ENCODE measurements at places on chromosomes 2 and 18.
A peak's percentile ranks its signal among the peaks of the same experiment; 100 is the strongest.

DNA sequence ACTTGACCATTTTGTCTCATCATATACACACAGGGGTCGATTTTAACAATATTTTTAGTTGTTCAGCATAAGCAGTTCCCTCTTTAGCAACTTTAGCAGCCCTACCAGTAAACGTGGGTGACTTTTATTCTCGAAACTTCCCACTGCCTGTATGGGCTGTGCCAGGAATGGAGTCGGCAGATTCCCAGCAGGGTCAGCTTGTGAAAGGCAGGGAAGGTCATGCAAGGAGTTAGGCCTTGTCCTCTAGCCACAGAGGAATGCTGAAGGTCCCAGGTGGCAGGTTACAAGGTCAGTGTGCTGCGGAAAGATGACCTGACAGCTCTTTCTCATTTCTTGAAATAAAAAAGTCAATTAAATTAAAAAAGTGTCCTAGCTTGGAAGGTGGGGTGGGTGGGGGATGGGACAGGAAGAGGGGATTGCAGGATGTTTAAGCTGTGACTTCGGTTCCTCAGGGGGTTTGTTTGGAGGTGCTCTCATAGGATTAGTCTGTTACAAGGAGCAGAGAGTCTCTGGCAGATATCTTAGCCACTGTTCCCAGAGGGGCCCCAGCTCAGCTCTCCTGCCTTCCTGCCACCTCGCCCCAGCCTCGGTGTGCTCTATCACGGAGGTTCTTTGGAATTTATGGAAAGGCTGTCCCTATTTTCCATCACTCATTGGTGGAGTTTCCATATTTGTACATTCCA is 21.4 kb downstream of the DRC1 start:
- no peaks in the 10 kb centered on the region for H3K4me1 ChIP-seq
- H3K27ac ChIP-seq = peak overlapping the region; percentile 7
- no peaks in the 10 kb centered on the region for H3K27me3 ChIP-seq
- H3K4me3 ChIP-seq = no peak overlapping the region
- DNase-seq = no peak

DNA sequence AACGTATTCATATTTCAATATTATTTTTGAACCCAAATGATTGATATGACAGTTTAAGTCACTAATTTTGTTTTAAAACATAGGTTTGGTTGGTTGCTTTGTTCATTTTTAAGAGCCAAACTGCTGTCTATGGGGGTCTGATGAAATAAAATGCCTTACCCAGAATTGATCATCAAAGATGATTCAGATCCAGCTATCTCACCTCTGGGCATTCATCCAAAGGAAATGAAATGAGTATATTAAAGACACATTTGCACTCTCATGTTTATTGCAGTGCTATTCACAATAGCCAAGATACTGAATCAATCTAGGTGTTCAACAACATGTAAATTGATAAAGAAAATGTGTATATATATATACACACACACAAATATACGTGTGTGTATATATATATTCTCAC is 326.9 kb upstream of the GULP1 start:
- no peak for DNase-seq
- H3K27me3 ChIP-seq = no peaks in the 10 kb centered on the region
- H3K36me3 ChIP-seq = no peaks in the 10 kb centered on the region

- DNase-seq = no peak
- H3K4me3 ChIP-seq = no peak overlapping the region
- H3K27me3 ChIP-seq = no peaks in the 10 kb centered on the region
- peak overlapping the region; percentile 53 for H3K27ac ChIP-seq
- H3K36me3 ChIP-seq = peaks cover 26% of the 10 kb centered on the region
- peaks cover 17% of the 10 kb centered on the region for H3K4me1 ChIP-seq
Measured at GRCh38 chr2:54619660-54620231, 103.7 kb upstream of the EML6 start.

- H3K27me3 ChIP-seq = no peaks in the 10 kb centered on the region
- no peaks in the 10 kb centered on the region for H3K4me1 ChIP-seq
- H3K4me3 ChIP-seq = no peak overlapping the region
- no peak for DNase-seq
- no peak overlapping the region for H3K27ac ChIP-seq
- no peaks in the 10 kb centered on the region for H3K36me3 ChIP-seq
Measured at GRCh38 chr2:10254373-10255188, 48.1 kb upstream of the HPCAL1 start.

DNA sequence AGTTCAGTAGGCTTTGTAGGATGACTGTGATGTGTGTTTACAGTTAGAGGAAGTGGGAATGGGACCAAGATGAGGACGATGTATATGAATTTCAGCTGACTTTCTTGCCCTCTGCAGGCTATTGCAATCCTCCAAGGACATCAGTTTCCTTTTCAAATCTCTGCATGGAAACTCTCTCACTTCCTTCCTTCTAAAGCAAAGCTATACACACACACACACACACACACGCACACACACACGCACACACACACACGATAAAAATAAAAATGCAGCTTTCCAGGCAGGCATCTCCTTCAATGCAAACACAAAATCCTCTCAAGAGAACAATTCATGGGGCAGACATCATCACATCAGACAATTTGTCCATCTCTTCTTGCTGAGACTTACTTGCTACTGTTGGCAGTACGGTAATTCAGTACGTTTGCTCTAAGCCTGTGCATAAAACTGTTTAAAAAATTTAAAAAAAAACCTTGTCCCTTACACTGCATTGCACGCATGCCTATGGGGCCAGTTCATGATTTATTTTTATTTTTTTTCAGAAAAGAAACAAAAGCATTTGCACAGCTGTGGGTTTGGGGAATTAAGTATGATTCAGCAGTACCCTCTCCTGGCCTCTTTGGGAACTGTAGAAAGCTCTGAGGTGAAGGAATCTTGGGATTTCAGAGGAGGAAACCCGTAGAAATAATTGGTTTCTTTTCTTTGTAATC is 27.1 kb upstream of the ICOS start:
- H3K27me3 ChIP-seq = no peaks in the 10 kb centered on the region
- no peak overlapping the region for H3K27ac ChIP-seq
- peaks cover 15% of the 10 kb centered on the region for H3K4me1 ChIP-seq
- no peaks in the 10 kb centered on the region for H3K36me3 ChIP-seq
- DNase-seq = peak; percentile 67

DNA sequence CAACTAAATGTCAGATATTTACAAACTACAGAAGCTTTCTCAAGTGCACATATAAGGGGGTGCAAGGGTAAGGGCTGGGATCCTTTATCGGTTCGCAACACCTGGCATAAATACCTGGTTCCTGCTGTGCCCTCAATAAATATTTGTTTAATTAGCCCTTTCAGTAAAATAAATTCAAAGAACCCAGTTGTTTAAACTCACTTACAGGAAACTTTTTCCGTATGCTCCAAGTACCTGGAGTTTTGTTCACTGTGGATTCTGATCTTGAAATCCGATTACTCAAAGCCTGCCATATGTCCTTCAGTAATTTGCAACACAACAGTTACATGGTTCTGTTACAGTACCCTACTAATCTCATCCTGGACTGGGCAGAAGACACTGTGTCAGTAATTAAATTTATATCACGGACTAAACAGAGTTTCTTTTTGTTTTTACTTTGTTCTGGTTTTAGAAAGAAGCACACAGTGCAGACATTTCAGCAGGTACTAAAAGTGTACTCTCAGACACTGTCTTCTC is 36.9 kb downstream of the TBC1D8 start:
- no peak overlapping the region for H3K27ac ChIP-seq
- peaks cover 14% of the 10 kb centered on the region for H3K4me1 ChIP-seq

GRCh38 chr2:142308744-142309143 is 177.9 kb upstream of the LRP1B start:
- no peak overlapping the region for H3K4me3 ChIP-seq
- no peaks in the 10 kb centered on the region for H3K4me1 ChIP-seq
- no peaks in the 10 kb centered on the region for H3K36me3 ChIP-seq

DNA sequence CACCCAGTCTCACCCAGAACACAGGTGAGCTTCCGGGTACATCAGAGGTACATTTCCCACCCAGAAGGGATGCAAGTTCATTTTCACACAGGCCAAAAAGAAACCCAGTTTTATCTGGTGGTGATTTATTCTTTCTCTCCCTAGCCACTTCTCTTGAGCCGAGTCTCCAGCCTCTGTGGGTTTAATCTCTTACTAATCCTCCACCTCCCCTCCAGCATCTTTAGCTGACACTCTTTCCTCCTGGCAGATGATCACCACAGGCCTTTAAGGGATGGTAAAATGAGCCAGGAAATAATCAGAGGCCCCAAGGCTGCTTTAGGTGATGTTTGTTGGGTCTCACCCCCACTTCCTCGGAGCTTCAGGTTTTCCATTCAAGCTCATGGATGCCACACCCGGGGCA is 145.7 kb upstream of the DLX2 start:
- no peaks in the 10 kb centered on the region for H3K36me3 ChIP-seq
- no peak overlapping the region for H3K4me3 ChIP-seq
- H3K27ac ChIP-seq = no peak overlapping the region
- no peaks in the 10 kb centered on the region for H3K27me3 ChIP-seq
- peaks cover 2% of the 10 kb centered on the region for H3K4me1 ChIP-seq
- DNase-seq = no peak

- no peak overlapping the region for H3K27ac ChIP-seq
- no peaks in the 10 kb centered on the region for H3K36me3 ChIP-seq
- DNase-seq = no peak
- no peaks in the 10 kb centered on the region for H3K4me1 ChIP-seq
Measured at GRCh38 chr2:78870343-78870967, 155.0 kb upstream of the REG3G start.

GRCh38 chr18:24726727-24727492 is 266.5 kb downstream of the HRH4 start:
- H3K4me1 ChIP-seq = no peaks in the 10 kb centered on the region
- no peaks in the 10 kb centered on the region for H3K27me3 ChIP-seq
- DNase-seq = peak; percentile 36
- no peaks in the 10 kb centered on the region for H3K36me3 ChIP-seq
- H3K27ac ChIP-seq = no peak overlapping the region
- H3K4me3 ChIP-seq = no peak overlapping the region

GRCh38 chr2:173462892-173463840 is 108.5 kb downstream of the CDCA7 start:
- no peak for DNase-seq
- H3K27ac ChIP-seq = no peak overlapping the region
- no peaks in the 10 kb centered on the region for H3K27me3 ChIP-seq

GRCh38 chr2:42693013-42693615 is 70.8 kb downstream of the OXER1 start:
- H3K4me1 ChIP-seq = peaks cover 12% of the 10 kb centered on the region
- H3K27ac ChIP-seq = no peak overlapping the region
- no peak for DNase-seq
- H3K36me3 ChIP-seq = no peaks in the 10 kb centered on the region

GRCh38 chr2:219076253-219076652 is 15.5 kb upstream of the IHH start:
- no peak overlapping the region for H3K27ac ChIP-seq
- H3K27me3 ChIP-seq = no peaks in the 10 kb centered on the region

DNA sequence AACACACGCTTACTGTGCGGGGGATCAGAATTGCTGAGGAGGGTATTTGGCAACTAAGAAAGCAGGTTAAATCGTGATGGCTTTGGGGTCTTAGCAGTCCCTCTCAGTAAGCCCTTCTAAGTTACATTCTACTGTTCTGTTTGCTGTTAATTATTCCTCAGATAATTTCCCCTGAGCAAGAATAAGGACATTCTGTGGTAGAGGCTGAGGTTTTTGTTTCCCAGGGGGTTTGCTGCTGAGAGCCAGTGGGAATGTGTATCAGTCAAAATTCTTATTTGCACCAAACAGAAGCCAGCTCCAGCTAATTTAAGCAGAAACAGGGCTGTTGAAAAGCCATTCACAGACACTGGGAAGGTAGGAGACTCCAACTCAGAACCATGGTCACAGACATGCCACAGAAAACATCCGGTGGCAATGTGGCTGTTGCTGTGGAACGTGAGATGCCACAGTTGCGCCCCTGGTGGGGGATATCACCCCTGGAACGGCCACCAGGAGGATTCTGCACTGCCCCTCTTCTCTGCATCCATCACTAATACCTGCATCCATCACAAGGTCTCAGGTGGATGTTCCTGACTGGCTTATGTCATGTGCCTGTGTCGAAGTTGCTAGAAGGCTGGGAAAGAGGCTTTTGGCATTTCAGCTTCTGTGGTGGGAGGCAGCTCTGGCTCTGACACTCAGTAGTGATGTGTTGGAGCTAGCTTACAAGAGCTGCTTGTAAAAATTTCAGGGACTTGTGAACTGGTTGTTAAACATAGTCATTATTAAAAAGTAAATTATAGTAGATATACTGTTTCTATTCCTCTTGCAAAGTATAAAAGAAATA is 23.2 kb downstream of the SLC4A3 start:
- H3K27me3 ChIP-seq = peaks cover 20% of the 10 kb centered on the region
- no peak overlapping the region for H3K4me3 ChIP-seq
- no peaks in the 10 kb centered on the region for H3K36me3 ChIP-seq
- H3K4me1 ChIP-seq = no peaks in the 10 kb centered on the region
- H3K27ac ChIP-seq = no peak overlapping the region
- DNase-seq = no peak

DNA sequence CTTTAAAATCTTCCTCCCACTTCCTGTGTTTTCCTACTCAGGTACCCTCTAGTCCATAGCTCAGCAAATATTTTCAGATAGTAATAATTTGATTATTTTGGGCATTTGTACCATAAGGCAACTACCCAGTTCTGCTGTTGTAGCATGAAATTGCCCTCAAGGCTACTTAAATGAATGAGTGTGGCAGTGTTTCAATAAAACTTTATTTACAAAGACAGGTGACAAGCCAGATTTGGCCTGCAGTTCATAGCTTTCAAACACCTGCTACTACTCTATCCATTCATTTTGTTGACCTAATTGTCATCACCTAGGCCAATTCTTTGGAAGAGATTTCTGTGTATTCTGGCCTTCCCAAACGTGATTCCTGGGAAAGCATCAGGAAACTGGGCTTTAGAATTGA is 28.9 kb downstream of the NYAP2 start:
- no peak overlapping the region for H3K4me3 ChIP-seq
- no peaks in the 10 kb centered on the region for H3K4me1 ChIP-seq
- no peak for DNase-seq
- H3K27me3 ChIP-seq = no peaks in the 10 kb centered on the region
- no peak overlapping the region for H3K27ac ChIP-seq

GRCh38 chr2:9094117-9094516 is 90.6 kb upstream of the MBOAT2 start:
- H3K27ac ChIP-seq = no peak overlapping the region
- no peak for DNase-seq
- peaks cover 5% of the 10 kb centered on the region for H3K4me1 ChIP-seq
- H3K36me3 ChIP-seq = no peaks in the 10 kb centered on the region

DNA sequence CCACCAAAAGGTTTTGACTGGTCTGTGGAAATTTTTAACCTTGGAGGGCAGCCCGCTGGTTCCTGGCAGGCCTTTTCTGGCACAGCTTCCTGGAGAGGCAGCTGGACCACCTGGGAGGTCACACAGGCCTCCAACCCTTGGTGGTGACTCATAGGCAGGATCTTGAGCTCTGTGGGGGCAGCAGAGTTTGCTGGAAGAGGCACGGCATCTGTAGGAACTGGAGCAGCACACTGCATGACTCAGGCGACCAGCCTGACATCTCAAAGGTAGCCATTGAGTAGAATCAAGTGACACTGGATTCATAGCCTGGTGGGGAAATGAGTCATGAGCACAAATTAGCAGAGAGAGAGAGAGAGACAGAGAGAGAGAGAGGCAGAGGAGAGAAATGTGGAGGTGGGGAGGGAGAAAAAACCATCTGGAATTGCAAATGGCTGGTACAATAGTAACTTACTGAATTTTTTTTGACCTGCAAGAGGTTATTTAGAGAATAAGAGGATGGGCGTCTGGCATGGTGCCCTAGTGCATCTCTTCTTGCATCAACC is 57.4 kb downstream of the TRPM8 start:
- H3K4me3 ChIP-seq = no peak overlapping the region
- no peak overlapping the region for H3K27ac ChIP-seq
- H3K36me3 ChIP-seq = no peaks in the 10 kb centered on the region
- peaks cover 11% of the 10 kb centered on the region for H3K4me1 ChIP-seq
- no peaks in the 10 kb centered on the region for H3K27me3 ChIP-seq

All from tibial nerve (tissue), 4 donors.